Stimulated activated naive CD4-positive, alpha-beta T cell (primary cell): ENCODE measurements at places on chromosomes 1 and 21.

DNA sequence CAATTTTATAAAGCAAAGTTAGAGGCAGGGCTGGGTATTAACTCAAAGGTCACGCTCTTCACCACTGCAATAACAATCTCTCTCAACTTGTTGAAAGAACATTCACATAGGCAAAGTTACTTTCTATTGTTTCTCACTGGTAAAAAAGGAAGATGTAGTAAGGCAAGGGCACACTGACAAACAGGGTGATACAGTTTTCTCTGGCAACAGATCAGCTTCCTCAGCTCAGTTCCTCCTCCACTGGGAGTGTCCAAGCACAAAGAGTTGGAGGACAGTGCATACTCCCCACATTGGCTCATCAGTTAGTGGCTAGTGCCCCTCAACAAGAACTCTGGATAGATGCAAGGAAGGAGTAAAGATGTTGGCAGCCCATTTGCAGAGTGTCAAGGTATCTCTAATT, 3.7 kb downstream of the PLPPR4 start:
- no peak for DNase-seq

GRCh38 chr1:1275836-1276235, 2.2 kb upstream of the UBE2J2 start:
- DNase-seq, result no peak

- no peak for DNase-seq
Measured at GRCh38 chr1:155205969-155206593, 1.6 kb downstream of the THBS3 start.

DNA sequence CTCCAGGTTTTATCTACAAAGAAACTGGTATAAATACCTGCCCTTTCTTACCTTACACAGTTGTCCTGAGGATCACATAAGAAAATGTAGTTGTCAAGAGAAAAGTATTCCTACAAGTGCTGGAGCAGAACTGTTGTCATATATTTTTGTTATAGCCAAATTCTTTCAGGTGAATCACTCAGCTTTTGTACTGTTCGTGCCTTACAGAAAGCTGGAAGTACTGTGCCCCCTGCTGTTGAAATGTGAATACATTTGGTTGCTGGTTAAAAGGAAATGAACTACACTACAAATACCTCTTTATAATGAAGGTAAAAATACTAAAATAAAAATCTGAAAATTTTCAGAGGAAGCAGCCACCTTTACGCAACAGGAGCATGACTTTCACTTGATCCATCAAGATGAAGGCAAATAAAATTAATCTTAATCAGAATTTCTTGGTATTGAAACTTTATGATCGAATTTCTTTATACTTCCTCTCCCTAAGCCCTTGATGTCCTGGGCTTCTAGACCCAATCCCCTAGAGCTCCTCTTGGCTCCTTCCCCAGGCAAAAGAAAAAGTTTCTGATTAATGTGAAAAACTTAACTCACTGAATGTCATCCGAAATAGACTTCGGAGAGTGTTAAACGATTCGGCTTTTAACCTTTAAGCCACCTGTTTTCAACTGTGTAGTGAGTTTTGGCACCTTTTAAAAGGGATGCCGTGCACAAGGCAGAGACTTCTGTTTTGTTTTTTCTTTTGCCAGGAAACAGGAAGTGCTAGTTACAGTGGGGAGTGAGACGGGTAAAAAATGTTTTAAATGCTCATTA, 12.5 kb downstream of the CHML start:
- DNase-seq, result no peak

DNA sequence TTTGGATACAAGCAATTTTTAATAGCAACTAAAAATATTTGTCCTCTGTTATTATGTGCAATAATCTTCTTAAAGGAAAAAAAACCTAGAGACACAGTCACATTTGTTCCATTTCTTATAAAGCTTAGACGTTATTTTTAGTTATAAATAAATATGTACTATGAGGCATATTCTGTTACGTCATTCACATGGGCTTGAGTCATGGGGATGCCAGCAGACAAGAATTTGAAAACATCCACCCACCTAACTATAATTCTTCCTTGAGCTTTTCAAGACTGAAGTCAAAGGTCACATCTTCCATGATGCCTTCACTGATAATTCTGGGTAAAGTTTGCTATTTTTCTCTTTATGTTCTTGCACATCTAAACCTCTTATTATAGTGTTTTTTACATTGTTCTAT, 268.8 kb downstream of the KCTD3 start:
- DNase-seq, result no peak

DNA sequence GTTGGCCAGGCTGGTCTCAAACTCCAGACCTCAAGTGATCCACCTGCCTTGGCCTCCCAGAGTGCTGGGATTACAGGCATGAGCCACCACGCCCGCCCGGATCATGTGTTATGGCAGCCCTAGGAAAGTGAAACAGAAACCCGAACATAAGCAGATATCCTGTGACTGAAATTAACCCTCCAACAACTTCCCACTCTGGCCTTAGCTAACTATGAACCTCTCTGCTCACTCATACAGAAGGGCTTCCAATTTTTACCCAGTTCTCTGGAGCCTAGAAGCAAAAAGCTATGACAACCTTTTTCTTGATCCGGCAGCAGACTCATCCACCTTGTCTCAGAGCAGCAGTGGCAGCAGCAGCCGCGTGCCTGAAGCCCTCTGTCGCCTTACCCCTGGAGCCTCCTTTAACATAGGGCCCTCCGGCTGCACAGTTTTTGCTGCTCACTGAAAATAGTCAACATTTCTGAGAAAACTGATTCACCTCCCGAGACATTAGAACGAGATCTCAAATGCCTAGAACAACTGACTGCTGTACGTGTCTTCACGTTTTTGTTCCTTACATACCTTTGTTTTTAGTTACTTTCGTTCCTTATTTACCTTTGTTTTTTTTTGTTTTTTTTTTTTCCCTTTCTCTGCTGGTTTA, 9.3 kb downstream of the CBR1 start:
- no peak for DNase-seq

DNA sequence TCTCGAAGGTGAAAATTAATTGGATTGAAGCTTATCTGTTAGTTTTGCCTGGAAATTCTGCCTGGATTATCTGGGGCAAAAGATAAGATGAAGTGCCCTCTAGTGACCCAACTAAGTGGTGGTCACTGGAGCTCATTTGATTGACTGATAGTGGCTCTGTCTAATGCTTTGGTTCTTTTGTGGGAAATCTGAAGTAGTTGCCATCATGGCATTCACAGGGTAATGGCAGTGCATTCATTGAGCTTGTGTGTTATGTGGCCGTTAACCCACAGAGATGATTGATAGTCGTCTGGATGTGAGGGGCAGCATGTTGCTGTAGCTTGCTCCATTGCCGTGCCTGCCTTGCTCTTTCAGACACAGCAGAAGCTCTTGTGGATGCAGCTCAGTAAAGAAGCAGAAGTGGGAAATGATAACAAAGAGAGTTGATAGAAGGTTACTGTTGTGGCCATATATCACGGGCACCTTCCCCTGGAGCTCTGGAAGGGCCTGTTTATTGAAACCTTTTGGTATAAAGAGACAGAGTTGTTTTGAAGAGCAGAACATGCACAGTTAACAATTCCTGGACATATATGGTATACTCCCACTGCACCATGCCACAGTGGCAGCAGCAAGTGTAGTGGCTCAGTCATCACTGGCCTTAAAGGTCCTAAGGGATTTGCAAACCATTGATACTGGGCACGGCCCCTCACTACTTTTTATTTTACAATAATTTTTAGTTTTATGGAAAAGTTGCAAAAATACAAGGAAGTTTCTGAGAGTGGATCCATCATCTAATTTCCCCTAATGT, 42.0 kb downstream of the CXADR start:
- DNase-seq, result no peak

- no peak for DNase-seq
Measured at GRCh38 chr1:41576620-41577019, 92.1 kb upstream of the EDN2 start.

DNA sequence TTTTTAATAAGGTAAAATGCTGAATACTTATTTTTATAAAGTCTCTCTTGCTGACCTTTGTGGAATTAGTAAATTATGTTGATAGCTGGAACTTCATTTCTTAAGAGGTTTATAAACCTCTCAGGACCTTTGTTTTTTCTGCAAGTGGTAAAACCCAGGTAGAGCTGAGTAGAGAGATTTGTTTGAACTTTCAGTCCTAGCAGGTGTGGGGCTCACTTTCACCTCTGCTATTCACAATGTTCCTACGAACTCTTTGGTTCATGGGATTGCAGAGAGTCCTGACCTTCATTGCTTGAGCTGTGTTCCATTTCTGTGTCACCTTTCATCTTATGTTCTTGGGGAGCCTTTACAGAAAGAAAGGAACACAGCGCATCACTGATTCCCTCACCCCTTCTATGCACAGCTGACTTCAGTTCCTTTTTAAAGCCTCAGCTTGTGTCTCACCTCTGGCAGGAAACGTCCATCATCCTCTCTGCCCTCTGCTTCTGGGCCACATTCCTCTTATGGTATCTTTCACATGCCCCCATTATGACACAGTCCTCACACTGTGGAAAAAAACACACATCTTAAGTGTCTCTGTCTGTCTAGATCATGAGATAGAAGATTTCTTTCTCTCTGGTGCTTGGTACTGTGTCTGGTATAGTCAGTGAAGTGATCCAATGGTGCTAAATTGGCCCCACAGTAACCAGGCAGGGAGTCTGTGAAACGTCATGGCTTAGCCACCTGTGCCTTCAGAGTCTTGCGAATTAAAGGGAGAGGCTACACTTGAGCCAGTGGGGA, 262.5 kb upstream of the B3GALT2 start:
- DNase-seq, result no peak

DNA sequence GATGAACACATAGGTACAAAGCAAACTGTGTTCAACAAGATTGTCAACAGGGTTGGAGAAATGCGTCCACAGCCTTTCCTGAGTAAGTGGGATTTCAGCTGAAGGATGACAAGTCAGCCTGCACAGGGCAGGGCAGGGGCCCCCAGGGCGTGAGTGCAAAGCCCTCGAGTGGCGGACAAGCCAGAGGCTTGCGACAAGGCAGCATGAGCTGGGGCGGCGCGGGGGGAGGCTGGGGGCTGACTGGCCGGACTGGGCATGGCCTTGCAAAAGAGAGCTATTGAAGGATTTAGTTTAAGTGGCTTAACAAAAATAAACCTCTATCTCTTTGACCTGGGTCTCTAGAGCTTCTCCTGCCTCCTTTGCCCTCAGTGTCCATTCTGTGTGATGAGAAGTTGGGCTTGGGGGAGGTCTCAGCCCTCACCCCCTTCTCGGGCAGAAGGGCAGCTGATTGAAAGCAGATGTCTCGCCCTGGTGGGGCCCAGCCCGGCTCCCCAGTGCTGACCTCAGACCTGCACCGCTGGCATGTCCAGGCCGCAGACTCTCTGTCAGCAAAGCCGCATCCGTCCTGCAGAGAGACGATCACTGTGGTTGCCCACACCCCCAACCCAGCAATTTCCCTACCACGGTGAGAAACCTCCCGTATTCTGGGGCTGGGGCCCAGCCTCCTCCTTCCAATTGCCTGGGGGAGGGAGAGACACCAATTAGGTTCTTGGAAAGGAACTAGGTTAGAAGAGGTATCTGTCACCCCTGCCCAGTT, 24.3 kb upstream of the EPS8L3 start:
- DNase-seq, result no peak

- DNase-seq, result no peak
Measured at GRCh38 chr1:205444931-205445645, 10.8 kb downstream of the BLACAT1 start.

GRCh38 chr1:228869312-228869824, 134.1 kb downstream of the RHOU start:
- no peak for DNase-seq

DNA sequence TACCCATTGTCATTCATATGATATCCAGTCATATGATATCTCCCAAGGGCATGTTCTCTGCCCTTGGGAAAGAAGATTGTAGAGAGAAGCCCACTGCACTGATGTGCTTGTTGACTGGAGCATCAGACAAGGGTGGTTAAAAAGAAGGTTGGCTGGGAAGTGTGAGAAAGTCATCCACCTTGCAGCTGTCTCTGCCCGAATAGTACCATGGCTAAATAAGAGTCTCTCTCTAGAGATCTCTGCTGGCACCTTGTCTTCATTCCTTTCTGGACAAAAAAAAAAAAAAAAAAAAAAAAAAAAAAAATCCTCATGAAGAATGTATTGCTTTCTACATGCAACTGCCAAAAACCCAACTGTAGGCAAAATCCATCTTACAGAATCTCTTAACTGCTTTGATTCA, 349.7 kb upstream of the ESRRG start:
- DNase-seq, result no peak
